Fibroblast of the aortic adventitia (primary cell): ENCODE measurements at places on chromosomes 16 and 17.

DNA sequence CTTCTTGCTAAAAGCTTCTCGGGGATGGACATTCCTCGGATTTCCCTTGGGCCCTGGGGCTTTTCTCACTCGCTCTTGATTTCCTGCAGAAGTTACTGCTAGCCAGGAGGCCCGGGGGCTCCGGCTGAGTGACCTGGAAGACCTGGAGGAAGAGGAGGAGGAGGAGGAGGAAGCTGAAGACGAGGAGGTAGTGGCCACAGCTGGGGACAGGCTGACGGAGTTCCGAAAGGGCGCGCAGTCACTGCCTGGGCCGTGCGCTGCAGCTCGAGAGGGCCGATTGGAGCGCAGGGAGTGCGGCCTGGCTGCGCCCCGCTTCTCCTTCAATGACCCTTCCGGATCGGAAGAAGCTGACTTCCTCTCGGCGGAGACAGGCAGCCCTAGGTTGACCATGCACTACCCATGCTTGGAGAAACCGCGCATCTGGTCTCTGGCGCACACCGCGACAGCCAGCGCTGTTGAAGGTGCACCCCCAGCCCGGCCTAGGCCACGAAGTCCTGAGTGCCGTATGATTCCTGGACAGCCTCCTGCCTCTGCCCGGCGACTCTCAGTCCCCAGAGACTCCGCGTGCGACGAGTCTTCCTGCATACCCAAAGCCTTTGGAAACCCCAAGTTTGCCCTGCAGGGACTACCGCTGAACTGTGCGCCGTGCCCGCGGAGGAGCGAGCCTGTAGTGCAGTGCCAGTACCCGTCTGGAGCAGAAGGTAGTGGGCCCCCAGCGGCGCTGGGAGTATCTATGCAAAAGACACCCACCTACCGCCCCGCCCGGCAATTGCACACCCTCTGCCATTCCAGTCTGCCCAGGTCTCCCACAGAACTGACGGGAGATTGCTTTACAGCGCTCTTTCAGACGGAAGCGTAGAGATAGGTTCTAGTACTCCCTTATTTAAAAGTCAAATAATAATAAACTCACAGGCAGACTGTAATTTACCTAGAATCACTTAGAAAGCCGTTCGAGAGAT lies 4.9 kb downstream of the IRX6 start:
- no peak for DNase-seq

DNA sequence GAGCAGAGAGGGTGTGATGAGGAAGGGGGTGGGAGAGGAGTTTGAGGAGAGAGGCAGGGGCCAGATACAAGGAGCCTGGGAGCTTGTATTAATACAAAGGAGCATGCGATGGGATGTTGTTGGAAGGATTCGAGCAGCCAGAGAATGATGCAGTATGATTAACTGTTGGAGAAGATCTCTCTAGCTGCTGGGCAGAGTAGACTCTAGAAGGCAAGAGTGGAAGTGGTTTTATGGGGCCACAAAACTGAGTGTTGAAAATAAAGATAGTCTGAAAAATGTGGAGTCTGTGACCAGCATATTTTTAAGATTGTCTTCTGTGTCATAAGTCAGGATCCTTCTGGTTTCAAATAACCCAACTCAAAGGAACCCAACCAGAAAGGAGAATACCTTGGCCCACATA lies 98.3 kb downstream of the MSI2 start:
- DNase-seq, result no peak

DNA sequence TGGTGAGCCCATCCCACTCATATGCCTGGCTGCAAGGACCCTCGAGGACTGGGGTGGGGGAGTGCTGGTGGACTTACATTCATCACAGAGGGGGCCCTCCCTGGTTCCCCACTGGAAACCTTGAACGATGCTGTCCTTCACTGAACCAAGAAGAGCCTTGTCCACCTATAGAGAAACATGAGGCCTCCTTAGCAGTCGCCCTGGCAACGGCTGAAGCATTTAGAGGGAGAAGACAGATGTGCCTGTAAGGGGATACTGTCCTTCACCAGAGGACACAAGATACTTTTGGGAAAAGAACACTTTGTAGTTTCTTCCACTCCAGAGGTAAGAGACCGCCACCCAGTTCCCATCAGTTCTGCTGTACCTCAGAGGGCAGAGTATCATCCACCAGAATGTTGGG lies 6.5 kb downstream of the HIGD1B start:
- DNase-seq, result no peak

- DNase-seq, result no peak
Observed at GRCh38 chr16:52411011-52411410, 135.9 kb downstream of the TOX3 start.
